ENCODE measurements at places on chromosomes 7 and 10. TPM values are rescaled to one million over a fixed set of nuclear protein-coding genes. Genes with fewer than 3 reads are reported as not detected.

DNA sequence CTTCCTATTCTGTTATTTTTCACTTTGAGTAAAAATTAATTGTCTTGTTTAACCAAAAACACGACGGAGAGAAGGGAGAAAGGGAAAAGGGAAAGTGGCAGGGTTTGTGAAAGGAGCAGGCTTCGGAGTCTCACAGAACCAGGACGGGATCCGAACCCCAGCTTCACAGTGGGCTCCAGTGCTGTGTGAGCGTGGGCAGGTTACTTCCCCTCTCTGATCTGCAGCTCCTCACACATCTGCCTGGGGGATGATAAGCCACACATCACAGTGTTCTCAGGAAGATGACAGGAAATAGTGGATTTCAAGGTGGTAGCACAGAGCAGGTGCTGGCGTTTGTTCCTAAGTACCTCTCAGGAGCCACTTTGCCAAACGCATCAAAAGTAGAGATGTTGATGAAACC is 94.2 kb upstream of the GPR26 start:
- DNase-seq, result peak; percentile 20

Gene MUC12
- 12.2 TPM for total RNA-seq

DNA sequence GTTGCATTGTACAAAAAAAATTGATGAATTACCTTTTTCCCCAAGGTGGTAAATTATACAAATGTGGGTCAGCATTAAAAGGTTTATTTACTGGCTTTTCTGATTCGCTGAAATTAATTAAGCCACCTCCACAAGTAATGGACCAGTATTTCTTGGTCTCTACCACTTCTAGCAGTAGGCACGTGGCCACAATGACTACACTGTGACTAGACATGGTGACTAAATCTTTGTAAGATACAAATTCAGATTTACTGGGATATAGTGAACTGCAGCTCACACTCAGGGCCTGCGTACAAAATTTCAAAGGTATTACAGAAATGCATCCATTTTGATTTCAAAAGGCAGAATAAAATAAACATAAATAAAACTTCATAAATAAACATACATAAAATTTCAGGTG is 10.9 kb downstream of the HPSE2 start:
- DNase-seq, result no peak

Gene LIPM
- total RNA-seq, result not detected

DNA sequence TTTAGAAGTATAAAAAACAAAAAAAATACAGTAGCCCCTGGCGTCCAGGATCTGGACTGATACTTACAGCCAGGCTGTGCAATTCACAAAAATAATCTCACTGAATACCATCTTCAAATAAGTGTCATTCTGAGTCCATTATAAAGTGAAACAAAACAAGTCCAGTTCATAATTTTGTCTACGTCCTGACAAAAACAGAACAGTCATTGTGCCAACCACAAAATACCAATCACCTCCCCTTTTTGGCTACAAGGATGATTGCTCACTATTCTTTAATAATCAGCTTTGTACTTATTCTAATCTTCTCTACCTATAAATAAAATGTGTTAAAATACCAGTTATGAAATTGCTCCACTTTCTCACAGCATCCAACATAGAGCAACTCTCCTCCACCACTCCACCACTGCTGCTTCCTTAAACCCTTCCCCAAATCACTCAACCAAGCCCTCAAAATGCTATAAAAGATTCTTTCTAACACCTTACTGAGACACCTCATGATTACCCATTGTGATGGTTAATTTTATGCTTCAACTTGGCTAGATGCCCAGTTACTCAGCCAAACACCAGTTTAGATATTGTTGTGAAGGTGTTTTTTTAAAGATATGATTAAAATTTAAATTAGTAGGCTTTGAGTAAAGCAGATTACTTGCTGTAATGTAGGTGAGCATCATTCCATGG is 479.8 kb upstream of the SEMA3A start:
- no peak for DNase-seq

DNA sequence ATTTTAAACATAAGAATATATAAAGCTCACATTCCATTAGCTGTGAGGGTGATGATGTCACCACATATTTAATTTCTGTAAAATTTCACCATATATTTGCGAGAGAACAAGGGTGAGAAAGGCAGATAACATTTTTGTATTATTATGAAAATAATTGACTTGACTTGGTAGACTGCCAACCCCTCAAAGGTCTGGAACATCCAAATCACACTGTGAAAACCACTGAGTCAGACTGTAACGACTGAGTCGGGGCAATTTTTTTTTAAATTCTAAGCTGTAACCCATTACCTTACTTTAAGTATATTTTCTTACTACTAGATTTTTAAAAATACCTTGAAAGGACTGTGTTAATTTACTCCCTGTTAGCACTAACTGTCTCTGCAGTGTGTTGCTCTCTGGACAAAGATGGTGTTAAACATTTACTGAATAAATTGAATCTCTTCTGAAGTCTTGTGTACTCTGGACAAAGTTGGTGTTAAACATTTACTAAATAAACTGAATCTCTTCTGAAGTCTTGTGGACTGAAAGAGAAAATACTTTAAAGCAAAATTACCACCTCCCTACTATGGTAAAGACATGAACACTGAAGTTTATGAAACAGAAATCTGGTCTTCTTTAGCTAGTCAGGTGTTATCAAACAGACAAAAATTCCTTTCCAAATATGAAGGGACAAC is 14.1 kb downstream of the PDZD8 start:
- no peak for DNase-seq

Gene TSPAN12
- total RNA-seq, result 8.7 TPM

Gene ZNF736
- not detected for total RNA-seq

Gene ACBD7
- total RNA-seq, result 22.0 TPM

Gene TWIST1
- not detected for total RNA-seq

DNA sequence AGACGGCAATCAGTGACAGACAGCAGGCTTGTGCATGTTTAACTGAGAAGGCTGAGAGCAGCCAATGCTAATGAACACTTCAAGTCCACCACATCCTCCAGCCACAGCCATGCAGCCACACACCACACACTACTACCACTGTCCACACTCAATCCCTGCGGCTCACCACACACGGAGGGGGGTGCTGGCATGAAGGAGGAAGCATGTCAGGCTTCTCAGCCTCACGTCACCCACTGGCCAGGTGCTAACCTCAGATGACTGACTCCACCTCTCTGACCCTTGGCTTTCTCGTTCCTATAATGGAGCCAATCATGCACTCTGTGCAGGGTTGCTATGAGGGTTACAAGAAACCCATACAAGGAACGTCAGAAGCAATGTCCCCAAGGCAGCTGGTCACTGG is 165.4 kb upstream of the RNF32 start:
- no peak for DNase-seq

DNA sequence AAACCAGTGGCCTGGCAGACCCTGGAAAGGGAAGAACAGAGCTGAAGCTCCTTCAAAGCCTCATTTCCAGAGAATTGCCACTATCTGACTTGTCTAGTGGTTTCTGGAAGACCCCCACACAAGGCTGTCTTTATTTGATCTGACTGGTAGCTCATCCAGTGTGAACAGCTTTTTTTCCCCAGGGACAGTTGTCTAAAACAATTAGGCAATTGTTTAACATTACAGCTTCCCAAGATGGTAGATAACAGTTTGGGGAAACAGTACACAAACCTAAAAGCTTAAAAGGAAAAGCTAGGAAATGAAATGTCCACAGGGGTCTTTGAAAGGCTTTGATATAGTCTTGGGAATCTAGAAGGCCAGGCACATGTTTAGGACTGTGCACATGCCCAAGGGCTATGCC is 203.4 kb upstream of the CTBP2 start:
- no peak for DNase-seq

DNA sequence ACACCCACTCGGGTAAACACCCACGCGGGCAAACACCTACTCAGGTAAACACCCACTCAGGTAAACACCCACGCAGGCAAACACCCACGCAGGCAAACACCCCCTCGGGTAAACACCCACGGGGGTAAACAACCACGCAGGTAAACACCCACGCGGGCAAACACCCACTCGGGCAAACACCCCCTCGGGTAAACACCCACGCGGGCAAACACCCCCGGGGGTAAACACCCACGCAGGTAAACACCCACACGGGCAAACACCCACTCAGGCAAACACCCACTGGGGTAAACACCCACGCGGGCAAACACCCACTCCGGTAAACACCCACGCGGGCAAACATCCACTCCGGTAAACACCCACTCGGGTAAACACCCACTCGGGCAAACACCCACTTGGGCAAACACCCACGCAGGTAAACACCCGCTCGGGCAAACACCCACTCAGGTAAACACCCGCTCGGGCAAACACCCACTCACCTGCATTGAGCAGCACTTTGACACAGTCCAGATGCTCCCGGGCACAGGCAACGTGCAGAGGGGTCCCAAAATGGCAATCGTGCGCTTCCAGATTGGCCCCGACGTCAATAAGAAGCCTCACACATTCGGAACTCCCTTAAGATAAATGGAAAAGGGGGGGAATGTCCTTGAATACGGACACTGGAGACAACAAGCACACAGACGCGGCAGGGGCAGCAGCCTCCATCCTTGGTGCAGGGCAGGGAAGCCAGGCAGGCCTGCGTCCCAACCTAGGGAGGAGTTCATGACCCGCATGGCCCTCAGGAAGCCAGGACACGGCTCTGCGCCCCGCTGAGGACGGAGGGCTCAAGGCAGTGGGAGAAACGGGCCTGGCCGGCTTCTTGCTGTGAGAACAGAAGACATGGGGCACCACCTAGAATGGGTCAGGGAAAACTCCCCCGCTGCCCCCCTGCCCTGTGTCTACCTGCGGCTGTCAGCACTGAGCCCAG is 17.6 kb downstream of the ASB13 start:
- peak; percentile 41 for DNase-seq

- DNase-seq, result no peak
Measured at GRCh38 chr7:78530351-78530750, 731.8 kb downstream of the PHTF2 start.

Gene VWC2
- 0.02 TPM for total RNA-seq

Gene NUTM2D
- 2.3 TPM for total RNA-seq

Gene KNDC1
- 15.7 TPM for total RNA-seq

DNA sequence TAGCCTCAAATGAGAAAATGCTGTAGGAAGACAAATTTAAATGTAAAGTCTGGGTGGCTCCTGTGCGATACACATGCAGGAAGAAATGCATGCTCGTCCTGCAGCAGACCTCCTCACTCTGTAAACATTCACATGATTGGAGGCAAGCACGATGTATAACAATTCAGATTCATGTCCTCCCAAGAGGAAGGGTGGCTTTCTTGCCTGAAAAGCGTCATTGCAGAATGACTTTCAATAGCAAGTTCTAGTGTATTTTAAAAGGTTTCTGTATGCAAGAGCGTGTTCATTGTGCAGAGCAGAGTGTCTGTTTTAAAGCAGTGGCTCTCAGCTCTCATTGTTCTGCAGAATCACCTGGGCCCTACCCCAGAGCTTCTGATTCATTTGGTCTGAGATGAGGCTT is 170.3 kb upstream of the CELF2 start:
- DNase-seq, result no peak

Gene FAM171A1
- total RNA-seq, result 37.4 TPM

Gene AKR1C4
- not detected for total RNA-seq

Gene MYO1G
- 0.55 TPM for total RNA-seq

- no peak for DNase-seq
Measured at GRCh38 chr7:134301592-134301991, 15.1 kb downstream of the SLC35B4 start.

DNA sequence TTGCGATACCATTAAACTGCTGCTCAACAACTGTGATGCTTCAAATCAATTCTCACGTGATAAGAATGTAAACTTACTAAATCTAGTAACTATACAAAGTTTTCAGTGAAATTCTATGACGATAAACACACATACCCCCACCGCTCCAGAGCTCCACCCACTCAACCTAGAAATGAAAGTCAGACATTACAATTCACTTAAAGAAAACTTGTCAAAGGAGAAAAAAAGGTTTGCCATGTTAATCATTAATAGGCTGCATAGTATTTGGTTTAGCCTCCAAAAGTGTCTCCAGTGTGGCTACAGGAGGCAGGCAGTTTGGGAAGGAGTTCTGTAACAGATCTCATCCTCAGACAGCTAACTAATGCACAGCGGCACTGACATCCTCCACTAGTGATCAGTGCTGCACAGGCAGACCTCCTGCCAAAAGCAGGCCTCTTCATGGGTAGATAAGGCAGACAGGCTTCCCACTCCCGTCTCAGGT is 3.1 kb downstream of the HERPUD2 start:
- DNase-seq, result no peak

Gene EPHB6
- 9.7 TPM for total RNA-seq

Data from H9 (cell line).